ENCODE measurements at places on chromosomes 7 and 10. TPM values are rescaled to one million over a fixed set of nuclear protein-coding genes. Genes with fewer than 3 reads are reported as not detected.
A peak's percentile ranks its signal among the peaks of the same experiment; 100 is the strongest.

- no peak for DNase-seq
Measured at GRCh38 chr7:40324914-40325313, 190.1 kb downstream of the SUGCT start.

DNA sequence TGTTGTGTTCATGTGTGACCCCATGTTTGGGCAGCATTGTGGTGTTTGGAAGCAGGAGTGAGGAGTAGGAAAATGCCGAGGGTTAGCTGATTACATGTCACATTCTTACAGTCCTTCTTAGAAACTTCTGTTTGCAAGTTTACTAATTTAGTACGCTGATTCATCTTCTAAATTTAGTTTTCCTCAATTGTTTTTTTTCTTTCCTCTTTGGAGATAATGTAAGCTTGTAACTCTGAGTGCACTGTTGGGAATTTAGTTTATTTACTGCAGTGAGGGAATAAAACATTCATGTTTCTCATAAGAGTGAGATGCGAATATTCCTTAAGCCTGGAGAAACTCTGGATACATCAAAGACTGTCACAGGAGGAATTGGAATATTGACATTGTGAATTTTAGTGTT is 135.0 kb downstream of the NT5C2 start:
- no peak for DNase-seq

GRCh38 chr7:153943457-153943856 is 108.7 kb upstream of the DPP6 start:
- no peak for DNase-seq

- DNase-seq, result no peak
Measured at GRCh38 chr10:18868919-18869318, 179.7 kb upstream of the MALRD1 start.

DNA sequence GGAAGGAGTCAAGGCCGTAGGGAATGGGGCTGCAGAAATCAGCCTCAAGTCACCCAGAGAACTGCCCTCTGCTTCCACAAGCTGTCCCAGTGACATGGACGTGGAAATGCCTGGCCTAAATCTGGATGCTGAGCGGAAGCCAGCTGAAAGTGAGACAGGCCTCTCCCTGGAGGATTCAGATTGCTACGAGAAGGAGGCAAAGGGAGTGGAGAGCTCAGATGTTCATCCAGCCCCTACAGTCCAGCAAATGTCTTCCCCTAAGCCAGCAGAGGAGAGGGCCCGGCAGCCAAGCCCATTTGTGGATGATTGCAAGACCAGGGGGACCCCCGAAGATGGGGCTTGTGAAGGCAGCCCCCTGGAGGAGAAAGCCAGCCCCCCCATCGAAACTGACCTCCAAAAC is 50.2 kb upstream of the PDCD4 start:
- DNase-seq, result no peak

DNA sequence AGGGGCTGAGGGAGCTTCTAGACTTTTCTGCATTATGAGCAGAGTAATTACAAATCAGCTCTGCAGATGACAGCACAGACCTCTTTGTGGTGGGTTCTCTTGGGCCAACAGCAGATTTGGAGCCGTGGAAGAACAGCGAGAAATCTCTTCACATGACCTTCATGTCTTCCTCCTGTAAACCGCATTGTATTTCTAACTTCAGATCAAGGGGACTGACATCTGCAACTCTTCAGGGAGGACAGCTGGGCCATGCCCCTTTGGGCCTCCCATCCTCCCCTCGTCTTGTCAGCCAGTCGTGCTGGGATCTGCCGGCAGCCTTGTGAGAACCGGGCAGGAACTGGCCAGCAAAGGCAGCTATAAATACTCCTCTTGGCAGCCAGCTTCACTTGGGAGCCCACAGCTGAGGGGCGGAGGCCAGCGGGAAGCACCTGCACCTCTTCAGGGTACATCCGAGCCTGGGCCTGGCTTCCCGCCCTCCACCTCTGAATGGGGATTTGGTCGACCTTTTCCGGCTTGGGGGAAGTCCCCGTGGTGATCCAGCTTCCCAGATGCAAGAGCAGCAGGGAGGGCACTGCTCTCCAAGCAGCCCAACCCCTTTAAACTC is 54.7 kb downstream of the STEAP1B start:
- no peak for DNase-seq

GRCh38 chr7:70210200-70210935 is 612.1 kb downstream of the AUTS2 start:
- no peak for DNase-seq

GRCh38 chr10:78203915-78204818 is 170.5 kb downstream of the RPS24 start:
- no peak for DNase-seq

GRCh38 chr7:77626586-77627308 is 69.5 kb upstream of the RSBN1L start:
- no peak for DNase-seq

- DNase-seq, result no peak
Measured at GRCh38 chr7:105306298-105306748, 82.4 kb downstream of the SRPK2 start.

DNA sequence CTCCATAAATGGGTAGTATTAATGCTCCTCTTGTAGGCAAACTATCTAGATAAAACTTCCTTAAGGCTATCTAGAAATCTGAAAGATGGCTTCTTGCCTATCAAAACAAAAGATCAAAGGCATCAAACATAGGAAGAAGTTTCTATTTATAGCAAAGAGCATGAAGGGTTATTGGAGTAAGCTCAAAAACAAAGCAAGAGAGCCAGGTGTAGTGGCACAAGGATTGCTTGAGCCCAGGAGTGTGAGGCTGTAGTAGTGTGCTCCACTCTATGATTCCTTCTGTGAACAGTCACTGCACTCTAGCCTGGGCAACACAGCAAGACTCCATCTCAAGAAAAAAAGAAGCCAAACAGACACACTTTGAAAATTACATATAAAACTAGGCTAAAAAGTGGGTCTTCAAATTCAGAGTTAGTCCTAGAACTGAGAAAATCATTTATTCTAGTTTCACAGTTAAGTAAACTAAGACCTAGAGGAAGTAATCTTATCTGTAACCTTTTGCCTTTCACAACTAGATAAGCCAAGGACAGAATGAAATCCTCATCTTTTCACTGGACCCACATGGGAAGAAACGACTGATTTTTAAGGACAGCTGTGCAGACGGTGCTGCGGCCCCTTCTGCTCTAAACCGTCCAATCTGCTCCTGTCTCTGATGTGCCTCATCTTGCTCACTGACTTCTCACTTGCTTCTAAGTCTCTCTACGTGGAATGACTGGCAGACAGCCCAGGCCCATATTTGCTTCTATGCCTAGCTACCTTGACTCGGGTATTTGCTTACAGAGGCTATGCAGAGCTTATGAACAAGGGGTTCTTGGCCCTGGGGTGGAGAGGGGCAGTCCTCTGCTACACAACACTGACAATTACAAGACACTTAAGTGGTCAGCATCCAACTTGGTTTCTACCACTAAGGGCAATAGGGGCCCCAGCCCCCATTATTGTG is 50.0 kb downstream of the ESYT2 start:
- no peak for DNase-seq

- no peak for DNase-seq
Measured at GRCh38 chr7:81986723-81987470, 217.1 kb upstream of the HGF start.

DNA sequence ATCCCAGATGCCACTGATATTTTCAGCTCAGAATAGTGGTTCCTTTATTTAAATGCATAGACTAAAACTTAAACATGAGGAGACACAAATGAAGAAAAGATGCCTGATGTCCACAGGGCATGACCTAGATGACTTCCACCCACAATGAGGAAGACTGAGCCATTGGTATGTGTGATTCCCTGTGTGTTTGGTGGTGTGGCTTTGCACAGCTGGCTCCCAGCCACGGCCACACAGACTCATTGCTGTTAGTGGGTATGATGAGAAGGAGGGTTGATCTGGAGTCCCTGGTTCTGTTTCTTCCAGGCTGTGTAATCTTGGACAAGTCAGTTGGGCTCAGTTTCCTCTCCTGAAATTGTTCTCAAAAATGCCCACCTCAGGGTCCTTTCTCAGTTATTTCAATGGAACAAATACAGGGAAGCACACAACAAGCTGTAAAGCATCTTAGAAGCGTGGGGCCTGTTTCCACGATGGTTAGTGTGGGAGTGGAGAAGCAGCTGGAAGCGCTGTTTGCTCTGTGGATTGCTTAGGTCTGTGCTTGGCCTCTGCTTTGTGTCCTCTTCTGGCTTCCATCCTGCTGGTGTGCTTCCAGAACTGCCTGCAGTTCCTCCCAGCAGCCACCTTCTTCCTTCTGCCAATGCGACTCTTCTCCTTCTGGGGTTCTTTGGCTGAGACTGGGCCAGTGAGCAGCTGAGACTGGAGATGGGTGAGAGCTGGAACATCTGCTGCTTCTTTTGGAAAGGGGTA is 303.7 kb downstream of the BMPER start:
- peak; percentile 51 for DNase-seq

GRCh38 chr10:116722736-116723427 is 19.5 kb downstream of the HSPA12A start:
- DNase-seq, result no peak

GRCh38 chr10:128025437-128025836 is 100.8 kb downstream of the MKI67 start:
- no peak for DNase-seq

- DNase-seq, result no peak
Measured at GRCh38 chr7:127961786-127962453, 69.3 kb downstream of the LRRC4 start.

- no peak for DNase-seq
Measured at GRCh38 chr10:114283091-114283490, 44.0 kb downstream of the VWA2 start.

- DNase-seq, result no peak
Measured at GRCh38 chr10:76024460-76025123, 593.2 kb downstream of the LRMDA start.

- DNase-seq, result no peak
Measured at GRCh38 chr10:3464760-3465405, 292.3 kb upstream of the PITRM1 start.

- DNase-seq, result no peak
Measured at GRCh38 chr7:67675971-67676370, 679.3 kb downstream of the TYW1 start.

- no peak for DNase-seq
Measured at GRCh38 chr7:33873518-33873917, 31.8 kb upstream of the BMPER start.

- no peak for DNase-seq
Measured at GRCh38 chr7:45652630-45653029, 78.5 kb downstream of the ADCY1 start.

GRCh38 chr7:24284699-24285506 is 913 bp downstream of the NPY start:
- DNase-seq, result no peak

DNA sequence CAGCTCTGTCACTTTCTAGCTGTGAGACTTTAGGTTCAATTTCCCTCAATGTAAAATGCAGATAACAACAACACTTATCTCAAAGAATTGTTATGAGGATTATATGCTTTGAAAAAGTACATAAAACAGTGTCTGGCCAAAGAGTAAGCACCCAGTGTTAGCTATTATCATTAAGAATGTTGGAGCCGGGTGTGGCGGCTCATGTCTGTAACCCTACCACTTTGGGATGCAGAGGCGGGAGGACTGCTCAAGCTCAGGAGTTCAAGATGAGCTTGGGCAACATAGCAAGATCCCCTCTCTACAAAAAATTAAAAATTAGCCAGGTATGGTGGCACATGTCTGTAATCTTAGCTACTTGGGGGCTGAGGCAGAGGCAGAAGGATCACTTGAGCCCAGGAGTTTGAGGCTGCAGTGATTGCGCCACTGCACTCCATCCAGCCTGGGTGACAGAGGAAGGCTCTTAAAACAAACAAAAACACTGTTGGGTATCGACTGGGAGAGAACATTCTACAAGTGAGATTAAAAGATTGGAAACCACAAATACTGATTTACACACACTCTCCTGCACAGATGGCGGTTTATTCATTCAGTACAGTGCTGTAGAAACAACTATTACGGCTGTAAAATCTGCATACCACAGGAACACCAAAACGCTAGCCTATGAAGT is 107.3 kb downstream of the PROSER2 start:
- no peak for DNase-seq

- DNase-seq, result peak; percentile 27
Measured at GRCh38 chr7:129553899-129554461, 51.6 kb downstream of the SMKR1 start.

DNA sequence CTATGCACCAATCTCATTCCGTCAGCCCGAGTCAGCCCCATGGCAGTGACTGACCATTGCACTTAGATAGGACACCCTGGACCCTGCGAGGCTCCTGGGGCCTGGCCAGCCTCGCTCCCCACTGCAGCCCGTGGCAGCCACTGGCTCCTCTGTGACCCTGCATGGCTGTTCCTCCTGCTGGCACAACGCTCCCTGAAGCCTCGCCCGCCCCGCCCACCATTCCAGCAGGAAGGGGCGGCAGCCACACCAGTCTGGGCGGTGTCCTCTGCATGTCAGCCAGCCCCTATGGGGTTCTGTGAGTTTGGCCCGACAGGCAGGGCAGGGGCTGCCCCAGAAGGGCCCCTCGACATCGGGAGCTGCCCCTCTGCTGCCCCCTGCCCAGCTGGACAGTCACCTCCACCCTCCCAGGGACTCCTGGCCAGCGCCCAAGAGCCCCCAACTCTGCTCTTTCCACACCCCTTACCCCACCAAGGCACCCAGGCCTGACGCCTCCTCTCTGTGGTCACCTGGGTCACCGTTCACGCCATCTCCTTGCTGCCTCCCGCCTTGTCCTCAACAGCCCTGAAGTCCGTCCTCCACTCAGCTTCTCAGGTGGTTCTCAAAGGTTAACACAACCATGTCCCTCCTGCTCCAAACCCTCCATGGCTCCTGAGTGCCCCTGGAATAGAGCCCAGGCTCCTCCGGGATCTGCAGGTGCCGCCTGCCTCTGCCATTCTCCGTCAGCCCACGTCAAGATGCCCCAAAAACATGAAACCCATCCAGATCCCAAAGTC is 103.5 kb downstream of the MICALL2 start:
- no peak for DNase-seq

- no peak for DNase-seq
Measured at GRCh38 chr7:18531539-18531938, 36.0 kb downstream of the HDAC9 start.

GRCh38 chr7:108140671-108141070 is 10.5 kb upstream of the LAMB4 start:
- DNase-seq, result no peak

DNA sequence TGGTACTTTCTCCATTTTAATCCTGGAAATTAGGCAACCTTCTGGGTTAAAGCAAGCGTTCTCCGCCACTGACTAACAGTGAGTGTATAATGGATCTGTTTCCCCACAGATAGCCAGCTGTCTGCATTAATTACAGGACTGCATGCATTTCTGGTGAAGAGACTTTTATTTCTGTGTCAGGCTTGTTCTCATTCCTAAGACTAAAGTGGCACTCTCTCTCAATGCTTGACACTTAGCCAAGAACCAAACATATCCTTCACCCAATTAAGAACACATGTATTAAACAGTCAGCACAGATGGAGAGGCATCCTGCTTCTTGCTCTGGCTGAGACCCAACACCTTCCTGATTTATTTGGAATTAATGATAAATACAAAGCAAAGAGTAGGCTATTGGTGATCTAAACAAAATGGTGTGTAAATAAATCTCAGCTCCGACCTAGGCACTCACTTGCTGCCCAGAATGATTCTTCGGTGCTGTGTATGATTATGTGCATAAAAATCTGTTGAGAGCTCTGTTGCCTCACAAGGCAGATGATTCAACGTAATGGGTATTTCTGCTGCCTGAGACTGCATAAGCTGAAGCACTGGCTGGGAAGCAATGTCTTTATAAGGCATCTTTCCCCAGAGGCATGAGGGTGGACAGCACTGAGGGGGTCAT is 16.8 kb downstream of the CALU start:
- no peak for DNase-seq

PRKAG2 gene
- 32.9 TPM for total RNA-seq

LIPJ gene
- total RNA-seq, result 3.4 TPM

SYT15B gene
- not detected for total RNA-seq
